ENCODE measurements at places on chromosomes 6 and 20. TPM values are rescaled to one million over a fixed set of nuclear protein-coding genes. Genes with fewer than 3 reads are reported as not detected.

Gene ARFGEF3
- 10.3 TPM for total RNA-seq

Gene RPS18
- 9,289 TPM for total RNA-seq

Gene CD109
- 27.4 TPM for total RNA-seq

Gene OR2H2
- not detected for total RNA-seq

Gene FRK
- 1.3 TPM for total RNA-seq

Gene TUBB2B
- under 0.01 TPM for total RNA-seq

Gene TXLNB
- total RNA-seq = not detected

Gene HTR1B
- total RNA-seq = under 0.01 TPM

Gene COL9A3
- not detected for total RNA-seq

Gene SPTLC3
- 4.6 TPM for total RNA-seq

Gene SCAND1
- 31.9 TPM for total RNA-seq

Gene DAAM2
- under 0.01 TPM for total RNA-seq

Gene ZFP64
- 27.5 TPM for total RNA-seq

All from bronchial epithelial cell (primary cell).